ENCODE measurements at places on chromosomes 7 and 10.

DNA sequence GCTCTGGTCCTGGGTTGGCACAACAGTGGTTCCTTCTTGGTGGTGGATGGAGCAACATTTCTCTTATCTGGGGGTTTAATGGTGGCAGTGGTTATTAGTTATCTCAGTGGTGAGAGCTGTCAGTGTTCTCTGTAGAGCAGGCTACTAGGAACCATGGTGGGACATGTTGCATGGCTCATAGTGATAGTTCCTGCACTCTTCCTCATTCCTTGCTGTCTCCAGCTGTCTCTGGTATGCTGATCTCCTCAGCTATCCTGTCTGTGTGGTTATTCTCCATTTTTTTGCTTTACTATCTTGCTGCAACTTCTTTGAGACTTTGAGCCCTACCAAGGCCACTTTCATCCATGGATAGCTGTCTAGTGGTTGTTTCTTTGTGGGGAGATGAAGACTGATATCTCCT, 44.0 kb downstream of the CCDC7 start:
- no peak for DNase-seq

DNA sequence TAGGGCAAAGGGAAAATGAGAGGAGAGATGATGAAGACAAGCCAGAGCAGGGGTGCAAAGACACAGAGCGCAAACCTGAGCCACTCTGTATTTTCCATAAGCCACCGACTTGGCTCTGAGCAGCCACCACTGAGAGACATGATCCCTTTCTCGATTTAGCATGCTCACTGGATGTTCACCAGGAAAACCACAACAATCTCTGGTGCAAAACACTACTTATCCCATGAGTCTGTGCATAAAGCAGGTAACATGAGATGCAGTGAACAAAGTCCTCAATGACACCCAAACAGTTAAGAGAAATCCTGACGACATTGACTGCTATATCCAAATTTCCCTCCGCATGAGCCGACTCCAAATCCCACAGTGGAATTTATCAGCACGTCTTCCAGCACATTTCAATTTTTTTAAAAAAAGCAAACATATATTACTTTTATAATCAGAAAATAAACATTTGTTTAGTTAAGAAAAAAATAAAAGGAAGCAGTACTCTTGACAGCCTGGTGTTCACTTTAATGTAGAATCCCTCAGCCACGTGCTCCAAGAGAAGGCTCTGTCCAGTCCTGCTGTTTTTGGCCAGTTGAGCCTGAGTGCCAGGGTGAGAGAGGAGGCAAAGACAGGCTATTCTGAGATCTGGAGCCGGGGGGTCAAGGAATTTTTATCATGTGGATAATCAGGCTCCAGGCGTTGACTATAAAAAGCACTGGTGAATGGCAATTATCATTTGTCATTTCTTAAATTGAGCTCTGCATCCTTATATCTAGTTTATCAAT, 238.4 kb downstream of the KCNMA1 start:
- DNase-seq: no peak

DNA sequence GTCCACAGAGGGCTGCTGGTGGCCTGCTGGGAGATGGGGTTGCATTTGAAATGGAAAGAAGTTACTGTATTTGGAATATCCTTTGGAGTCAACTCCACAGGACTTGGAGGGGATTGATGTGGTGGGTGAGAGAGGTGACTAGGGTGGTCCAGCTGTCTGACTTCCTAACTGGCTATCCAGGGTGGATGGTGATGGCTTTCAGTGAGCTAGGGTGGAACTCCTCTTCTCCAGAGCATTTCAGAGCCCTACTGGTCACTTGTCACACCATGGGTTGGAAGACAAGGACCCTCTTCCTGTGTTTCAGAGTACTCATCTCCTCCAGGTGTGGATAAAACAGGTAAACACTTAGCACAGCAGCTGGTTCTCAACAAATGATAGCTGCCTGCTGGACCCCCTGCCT, 3.3 kb upstream of the ADAMTS14 start:
- DNase-seq: no peak

GRCh38 chr10:27884185-27884641, 114.7 kb downstream of the ODAD2 start:
- DNase-seq: no peak

DNA sequence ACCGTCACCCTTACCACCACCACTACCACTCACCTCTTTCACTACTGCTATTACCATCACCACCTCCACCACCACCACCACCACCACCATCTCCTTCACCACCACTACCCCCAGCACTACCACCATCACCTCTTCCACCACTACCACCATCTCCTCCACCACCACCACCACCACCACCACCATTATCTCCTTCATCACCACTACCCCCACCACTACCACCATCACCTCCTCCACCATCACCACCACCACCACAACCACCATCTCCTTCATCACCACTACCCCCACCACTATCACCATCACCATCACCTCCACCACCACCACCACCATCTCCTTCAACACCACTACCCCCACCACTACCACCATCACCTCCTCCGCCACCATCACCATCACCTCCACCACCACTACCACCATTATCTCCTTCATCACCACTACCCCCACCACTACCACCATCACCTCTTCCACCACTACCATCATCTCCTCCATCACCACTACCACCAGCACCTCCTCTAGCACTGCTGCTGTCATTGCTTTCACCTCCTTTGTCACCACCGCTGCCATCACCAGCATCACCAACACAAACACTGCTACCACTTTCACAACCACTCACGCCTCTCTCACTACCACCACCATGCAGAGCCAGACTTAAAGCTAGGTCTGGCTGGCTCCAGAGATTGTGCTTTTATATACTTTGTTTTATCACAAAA, 109.3 kb downstream of the ICA1 start:
- DNase-seq: no peak

DNA sequence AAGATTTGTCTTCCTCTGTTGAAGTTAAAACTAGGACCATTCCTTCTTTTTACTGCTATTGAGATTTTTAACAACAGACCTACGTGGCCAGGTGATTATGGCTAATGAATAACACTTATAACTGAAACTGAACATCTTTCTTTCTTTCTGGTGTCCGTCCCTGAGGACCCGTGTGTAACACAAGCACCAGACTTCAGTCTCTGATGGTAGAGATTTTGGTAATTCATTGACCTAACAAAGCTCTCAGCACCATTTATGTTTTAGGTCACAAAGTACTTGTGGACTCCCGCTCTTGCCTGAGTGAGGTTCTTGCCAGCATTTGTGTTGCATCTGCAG, 40.4 kb upstream of the TMEM229A start:
- no peak for DNase-seq

GRCh38 chr7:92987095-92987494, 130.7 kb downstream of the SAMD9 start:
- DNase-seq: no peak

GRCh38 chr7:108165723-108166122, 35.6 kb upstream of the LAMB4 start:
- no peak for DNase-seq

GRCh38 chr7:149707448-149707886, 65.9 kb downstream of the ZNF467 start:
- no peak for DNase-seq

DNA sequence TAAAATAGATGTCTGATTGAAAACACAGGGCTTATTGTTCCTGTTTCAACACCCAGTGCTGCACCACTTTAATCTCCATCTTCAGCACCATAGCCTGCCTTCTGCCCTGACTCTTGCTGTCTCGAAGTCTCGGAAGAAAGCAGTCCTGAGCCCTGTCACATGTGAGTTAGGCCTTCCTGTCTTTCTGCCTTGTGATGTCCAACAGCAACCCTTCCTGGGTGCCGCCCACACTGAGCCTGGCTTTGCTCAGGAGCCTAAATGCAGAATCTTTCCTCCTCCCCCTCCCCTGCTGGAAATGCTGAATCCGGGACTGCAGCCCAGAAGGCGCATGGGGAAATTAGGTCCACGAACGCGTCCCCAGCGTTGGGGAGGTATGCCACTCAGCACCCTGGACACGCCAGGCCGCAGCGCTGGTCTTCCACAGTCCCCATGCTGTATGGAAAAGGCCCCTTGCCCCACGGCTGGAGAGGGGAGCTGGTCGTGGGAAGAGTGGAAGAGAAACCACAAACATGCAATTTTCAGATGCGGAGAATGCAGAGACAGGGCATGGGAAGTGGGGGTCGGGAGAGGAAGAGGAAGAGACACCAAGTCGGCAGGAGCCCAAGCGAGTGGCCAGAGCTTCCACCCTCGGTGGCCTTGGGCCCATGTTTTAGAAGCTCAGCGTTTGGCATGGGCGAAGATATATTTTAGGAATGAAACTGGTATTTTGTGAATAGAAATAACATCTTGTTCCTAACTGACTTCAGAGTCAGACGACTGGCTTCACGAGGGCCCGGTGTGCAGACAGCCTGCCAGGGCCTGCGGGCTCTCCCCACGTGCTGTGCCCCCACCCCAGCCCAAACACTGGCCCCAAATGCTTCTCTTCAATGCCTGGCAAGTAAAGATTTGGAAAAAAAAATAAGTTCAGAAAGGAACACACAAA, 656.1 kb upstream of the FOXK1 start:
- DNase-seq: no peak

- DNase-seq: no peak
Measured at GRCh38 chr7:114298011-114298410, 116.6 kb upstream of the FOXP2 start.

DNA sequence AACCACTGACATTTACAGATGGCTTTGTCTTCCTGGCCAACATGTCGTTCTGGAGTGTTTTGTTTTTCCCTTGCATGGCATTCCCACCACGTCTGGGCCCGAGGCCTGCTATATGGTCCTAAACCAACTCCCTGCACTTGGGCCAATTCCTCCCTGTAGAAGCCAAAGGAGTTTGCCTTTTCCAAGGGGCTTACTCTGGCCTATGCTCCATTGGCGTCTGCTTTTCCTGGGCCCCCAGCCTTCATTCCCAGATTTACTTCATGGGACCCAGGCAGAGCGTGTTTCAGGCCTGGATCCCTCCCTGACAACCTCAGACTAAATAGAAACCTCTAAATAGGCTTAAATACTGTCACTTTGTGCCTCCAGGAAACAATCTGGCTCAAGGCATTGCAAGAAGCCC, 60.7 kb downstream of the MINDY4 start:
- no peak for DNase-seq

DNA sequence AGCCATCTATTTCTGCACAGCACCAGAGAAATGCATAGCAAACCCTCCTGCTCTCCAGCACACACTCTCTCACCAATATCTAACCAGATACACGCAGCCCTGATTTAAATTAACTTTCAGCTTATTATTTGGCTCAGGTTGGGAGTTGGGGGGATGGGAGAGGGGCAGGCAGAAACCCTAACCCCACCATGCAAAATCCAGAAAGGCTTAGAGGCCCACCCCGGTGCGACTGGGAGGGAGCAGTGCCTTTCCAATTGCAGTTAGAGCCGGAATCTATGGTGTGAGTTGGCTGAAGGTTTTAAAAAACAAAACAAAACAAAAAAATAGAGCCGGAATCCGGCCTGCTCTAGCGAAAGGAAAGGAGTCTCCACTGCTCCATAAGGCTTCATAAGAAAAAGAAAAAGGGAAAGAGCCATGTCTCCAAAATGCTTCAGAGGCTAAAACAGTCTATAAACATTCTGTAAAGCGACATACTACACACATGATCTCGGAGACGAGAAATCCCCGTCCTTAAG, 2.9 kb downstream of the IGF2BP3 start:
- no peak for DNase-seq

DNA sequence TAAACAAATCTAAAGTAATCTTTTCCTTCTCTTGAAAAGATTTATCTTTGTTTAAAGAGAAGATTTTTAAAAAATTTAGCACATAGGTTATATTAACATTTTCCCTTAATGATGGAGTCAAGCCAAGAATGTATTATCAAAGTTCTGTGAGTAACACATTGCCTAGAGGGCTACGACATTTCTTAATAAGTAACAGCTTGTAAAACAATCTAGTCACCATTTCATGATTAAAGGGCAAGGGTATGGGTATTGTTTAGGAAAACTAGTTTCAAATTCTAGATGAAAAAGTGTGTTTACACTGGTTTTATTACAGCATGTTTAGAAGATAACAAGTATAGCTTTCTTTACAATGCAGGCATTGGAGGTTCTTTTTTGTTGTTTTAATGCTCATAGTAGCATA, 28.6 kb upstream of the LAMB4 start:
- no peak for DNase-seq

- DNase-seq: no peak
Measured at GRCh38 chr7:148863324-148863723, 20.8 kb downstream of the EZH2 start.

GRCh38 chr10:29392376-29393021, 103.6 kb downstream of the LYZL1 start:
- peak; percentile 36 for DNase-seq

GRCh38 chr7:108525327-108525984, 479 bp downstream of the PNPLA8 start:
- no peak for DNase-seq

DNA sequence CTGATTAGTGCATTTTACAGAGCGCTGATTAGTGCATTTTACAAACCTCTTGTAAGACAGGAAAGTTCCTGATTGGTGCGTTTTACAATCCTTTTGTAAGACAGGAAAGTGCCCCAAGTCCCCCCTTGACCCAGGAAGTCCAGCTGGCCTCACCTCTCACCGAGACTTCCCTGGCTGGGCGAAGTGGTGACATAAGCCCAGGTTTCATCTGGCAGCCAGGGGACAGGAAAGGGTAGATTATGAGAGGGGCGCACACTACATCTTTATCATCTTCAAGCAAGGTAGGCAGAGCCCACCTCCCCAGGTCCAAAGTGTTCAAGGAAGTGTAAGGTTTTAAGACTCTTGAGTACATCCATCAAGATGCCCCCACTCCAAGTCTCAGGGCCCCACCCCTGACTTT, 5.5 kb upstream of the GDF10 start:
- DNase-seq: no peak

DNA sequence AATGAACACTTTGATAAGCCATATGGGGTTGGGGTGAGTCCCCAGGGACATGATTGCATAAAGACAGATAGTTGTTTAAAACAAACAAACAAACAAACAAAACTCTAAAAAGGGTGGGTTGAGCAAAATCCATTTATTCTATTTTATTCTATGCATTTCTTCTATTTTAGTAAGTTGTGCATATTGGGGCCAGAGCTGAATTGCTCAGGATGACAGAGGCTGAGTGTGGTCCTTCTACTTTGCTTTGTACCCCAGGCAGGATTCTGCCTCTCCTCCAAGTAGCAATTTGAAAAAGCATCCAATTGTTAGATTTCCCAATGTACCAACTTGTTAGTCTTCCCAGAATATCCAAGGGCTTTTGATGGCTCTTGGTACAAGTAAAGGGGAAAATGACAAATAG, 29.2 kb upstream of the XPNPEP1 start:
- no peak for DNase-seq

DNA sequence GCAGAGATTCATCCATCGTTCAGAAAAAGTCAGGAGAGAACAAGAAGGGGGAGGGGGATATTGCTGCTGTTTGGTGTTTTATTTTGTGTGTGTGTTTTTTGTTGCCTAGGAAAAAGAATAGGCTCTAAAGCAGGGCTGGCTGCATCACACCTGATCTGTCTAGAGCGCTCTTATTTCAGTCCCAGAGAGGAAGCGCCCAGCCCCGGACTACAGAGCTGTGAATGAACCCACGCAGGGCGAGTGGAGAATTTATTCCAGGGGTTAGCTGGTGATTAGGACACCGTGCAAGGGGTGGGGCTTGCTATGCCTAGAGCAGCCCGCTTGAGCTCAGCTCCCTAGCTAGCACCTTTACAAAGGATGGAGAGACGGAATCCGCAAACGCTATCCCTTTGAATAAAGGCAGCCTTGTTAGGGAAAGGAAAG, 621 bp upstream of the FAM13C start:
- DNase-seq: peak; percentile 68
